Stimulated activated CD8-positive, alpha-beta memory T cell treated with anti-CD3 and anti-CD28 coated beads, Interleukin-12 subunit alpha, Interleukin-12 subunit beta, amount 100 ng/mL, for 4 hours (primary cell): ENCODE measurements at places on chromosomes 6 and 20.
A peak's percentile ranks its signal among the peaks of the same experiment; 100 is the strongest.

DNA sequence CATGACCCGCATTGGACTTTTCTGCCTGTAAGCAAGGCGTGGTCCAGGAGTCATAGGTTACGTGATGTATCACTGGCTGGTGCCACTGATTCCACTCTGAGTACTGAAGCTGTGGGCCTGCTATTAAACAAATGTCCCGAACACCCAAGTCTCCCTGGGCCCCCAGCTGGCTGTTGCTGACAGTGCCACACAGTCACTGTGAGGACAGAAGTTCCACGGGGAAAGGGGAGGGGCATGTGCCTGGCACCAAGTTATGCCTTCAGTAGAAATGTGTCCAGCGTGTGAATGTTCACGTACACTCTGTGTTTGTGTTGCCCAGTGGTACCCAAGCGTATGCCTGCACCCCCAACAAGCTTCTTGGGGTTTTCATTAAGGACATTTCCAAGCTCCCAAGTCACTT lies 171.4 kb upstream of the QKI start:
- no peak for DNase-seq

DNA sequence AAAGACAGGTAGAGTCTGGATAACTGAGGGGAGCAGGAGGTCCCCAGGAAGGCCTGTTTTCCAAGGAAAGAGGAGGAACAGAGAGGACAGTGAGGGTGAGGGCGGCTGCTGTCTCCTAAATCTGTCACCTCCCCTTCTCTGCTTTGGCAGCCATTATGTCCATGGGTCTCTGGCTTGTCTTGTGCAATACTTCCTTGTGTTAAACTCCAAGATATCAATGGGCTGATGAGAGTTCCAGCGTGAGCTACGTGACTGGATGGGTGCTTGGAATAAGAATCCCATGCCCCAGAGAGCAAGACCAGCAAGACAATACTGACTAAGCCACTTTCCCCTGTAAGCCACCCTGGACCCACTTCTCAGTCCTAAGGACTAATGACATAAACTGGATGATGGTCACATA lies 26.3 kb upstream of the DNAAF9 start:
- no peak for DNase-seq

- DNase-seq: no peak
Measured at GRCh38 chr20:17654649-17655285, 27.3 kb downstream of the RRBP1 start.

DNA sequence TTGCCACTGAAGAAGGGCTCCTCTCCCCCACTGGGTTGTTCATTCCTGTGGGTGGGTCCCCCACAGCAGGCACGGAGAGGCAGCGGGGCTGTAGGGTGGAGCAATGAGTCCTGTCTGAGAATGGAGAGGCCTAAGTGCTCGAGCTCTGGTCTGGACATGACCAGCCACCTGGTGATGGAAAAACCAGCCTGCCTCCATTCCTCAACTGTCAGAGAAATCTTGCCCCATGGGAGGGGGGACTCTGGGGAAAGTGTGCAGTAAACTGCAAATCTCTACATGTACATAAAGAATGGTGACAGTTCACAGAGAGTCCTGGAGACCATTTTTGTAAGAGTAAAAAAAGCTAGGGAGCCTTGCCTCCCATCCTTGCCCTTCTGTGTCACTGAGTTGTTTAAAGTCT lies 34.1 kb downstream of the INSM1 start:
- no peak for DNase-seq

DNA sequence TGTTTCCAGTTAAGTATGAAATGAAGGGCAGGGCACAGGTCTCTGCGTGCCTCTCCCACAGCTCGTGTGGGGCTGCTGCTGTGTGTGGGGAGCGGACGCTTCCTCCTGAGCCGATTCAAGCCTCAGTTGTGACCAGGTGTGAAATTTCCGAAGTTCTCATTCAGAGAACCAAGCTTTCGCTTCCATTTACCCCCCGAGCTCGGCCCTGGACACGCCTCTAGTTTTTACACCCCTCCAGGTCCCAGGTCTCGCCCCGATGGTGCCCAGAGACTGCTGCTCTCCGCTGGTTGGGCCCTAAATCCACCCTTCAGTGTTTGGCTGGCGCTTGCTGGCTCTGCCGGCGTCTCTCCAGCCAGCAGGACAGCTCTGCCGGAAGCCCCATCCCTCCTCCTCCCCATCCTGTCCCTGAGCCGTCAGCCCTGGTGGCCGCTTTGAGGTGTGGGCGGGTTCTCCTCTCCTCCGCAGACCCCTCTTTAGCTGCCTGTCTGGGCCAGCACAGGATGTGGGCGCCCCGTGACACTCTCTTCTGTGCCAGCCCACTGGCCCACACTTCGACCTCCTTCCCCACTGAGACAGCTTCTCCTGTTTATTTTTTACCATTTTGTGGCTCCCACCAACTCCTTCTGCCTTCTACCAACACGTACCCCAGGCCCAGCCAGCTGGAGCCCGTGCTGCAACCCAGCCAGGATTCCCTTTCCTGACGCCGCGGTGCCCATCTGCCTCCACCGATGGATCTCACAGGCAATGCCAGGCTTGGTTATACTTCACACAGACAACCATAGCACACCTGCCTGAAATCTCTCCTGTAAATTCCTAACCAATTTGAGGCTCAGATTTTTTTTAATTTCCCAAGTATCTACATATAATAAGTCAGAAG lies 142.8 kb downstream of the DLL1 start:
- DNase-seq: peak; percentile 52

DNA sequence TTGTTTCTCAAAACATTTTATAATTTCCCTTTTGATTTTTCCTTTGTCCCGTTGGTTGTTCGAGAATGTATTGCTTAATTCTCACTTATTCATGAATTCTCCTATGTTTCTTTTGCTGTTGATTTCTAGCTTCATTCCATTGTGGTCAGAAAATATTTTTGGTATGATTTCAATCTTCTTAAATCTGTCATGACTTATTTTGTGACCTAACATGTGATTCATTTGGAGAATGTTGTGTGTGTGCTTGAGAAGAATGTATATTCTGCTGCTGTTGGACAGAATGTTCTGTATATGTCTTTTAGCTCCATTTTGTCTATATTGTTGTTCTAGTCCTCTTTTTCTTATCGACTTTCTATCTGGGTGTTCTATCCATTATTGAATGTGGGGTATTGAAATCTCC lies 286.2 kb upstream of the RNF217 start:
- DNase-seq: no peak

GRCh38 chr6:27168108-27168507 lies 79.4 kb upstream of the PRSS16 start:
- no peak for DNase-seq
